ENCODE measurements at places on chromosomes 4 and X.

GRCh38 chr4:80138551-80139538 is 58.5 kb upstream of the PRDM8 start:
- peak; percentile 30 for DNase-seq

- DNase-seq, result no peak
Measured at GRCh38 chr4:55446578-55446922, 50.8 kb downstream of the TMEM165 start.

DNA sequence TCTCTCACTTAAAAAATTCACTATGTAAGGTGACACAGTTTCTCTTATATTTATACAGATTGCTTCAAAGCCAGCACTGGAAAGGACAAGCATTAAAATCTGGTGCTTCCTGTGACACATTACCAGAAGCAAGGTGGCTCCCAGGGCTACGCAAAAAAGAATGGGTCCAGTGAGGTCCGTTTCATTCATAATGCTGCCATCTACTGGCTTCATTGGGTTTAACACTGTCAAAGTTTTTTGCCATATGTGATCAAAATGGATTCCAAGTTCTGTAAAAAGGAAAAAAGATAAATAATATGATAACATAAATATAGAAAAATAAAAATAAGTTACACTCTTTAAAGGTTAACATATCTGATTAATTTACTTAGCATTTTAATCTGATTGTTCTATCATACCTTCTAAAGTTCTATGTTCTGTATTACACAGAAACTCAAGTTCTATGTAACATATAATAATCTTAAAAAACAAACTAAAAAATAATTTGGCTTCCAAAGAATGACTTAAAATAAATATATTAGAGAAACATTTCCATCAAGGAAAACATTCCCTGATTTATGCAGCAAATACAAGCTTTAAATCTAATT is 22.1 kb downstream of the YIPF7 start:
- no peak for DNase-seq

GRCh38 chr4:55458611-55459010 is 62.9 kb downstream of the TMEM165 start:
- no peak for DNase-seq

GRCh38 chr4:39528061-39528465 is 824 bp upstream of the UGDH start:
- peak; percentile 96 for DNase-seq

GRCh38 chr4:8828869-8829268 is 42.8 kb downstream of the HMX1 start:
- no peak for DNase-seq

- DNase-seq, result no peak
Measured at GRCh38 chr4:69056921-69057550, 39.2 kb upstream of the UGT2B7 start.

GRCh38 chr4:38320343-38320695 is 343.7 kb upstream of the KLF3 start:
- DNase-seq, result no peak

DNA sequence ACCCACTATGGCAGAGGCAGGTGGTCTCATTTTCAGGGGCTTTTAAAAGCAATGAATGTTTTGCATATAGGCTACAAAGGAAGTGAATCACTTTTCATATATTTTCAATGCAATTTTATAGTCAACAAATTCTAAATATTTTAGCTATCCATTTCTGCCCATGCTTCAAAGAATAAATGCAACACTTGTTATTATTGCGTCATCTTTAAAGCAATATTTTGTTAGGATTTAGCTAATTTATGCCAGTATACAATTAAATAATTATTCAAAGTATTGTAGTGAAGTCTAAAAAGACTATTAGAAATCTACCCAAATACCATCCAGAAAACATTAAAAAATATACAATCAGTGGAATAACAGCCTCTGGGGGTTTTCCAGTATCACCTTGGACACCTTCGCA is 509.1 kb upstream of the SPANXN1 start:
- DNase-seq, result no peak

GRCh38 chrX:52078131-52078530 is 9.1 kb upstream of the MAGED4B start:
- no peak for DNase-seq

DNA sequence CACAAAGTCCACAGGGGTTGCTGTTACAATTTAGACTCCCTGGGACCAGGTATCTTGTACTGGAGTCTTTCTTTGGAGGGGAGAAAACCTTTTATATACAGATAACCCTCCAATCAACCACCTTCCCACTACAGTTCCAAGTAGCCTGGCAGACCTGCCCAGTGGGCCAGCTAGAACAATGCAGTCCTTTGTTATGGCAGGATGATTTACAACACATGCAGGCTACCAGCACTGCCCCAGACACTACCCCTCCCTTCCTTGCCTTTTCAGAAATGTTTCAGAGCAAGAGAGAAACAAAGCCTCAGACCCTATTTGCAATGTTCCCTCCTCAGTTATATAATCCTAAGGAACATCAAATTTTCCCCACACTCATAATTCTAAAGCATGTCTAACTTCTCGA is 11.1 kb downstream of the RASL11B start:
- no peak for DNase-seq

DNA sequence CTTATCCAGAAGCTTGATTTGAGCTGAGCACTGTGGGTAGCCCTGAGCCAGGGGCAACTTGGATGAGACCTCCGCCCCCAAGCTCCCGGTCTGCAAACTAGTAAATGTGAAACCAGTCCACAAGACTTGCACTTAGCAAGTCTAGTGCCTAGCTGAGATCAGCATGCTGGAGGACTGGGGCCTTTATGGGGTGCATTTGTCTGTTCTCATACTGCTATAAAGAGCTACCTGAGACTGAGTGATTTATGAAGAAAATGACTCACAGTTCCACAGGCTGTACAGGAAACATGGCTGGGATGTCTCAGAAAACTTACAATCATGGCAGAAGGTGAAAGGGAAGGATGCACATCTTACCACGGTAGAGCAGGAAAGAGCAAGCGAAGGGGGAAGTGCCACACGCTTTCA is 42.1 kb upstream of the HOPX start:
- DNase-seq, result peak; percentile 62

- DNase-seq, result no peak
Measured at GRCh38 chr4:184028561-184029374, 123.7 kb downstream of the STOX2 start.

GRCh38 chr4:110394871-110395270 is 81.1 kb upstream of the ENPEP start:
- DNase-seq, result no peak

- no peak for DNase-seq
Measured at GRCh38 chr4:127291316-127291715, 341.4 kb upstream of the INTU start.

- DNase-seq, result no peak
Measured at GRCh38 chr4:112859456-112860184, 189.8 kb upstream of the ANK2 start.

GRCh38 chrX:30278365-30278764 is 30.8 kb downstream of the NR0B1 start:
- DNase-seq, result no peak

- DNase-seq, result no peak
Measured at GRCh38 chr4:55765070-55765469, 54.5 kb upstream of the EXOC1L start.

DNA sequence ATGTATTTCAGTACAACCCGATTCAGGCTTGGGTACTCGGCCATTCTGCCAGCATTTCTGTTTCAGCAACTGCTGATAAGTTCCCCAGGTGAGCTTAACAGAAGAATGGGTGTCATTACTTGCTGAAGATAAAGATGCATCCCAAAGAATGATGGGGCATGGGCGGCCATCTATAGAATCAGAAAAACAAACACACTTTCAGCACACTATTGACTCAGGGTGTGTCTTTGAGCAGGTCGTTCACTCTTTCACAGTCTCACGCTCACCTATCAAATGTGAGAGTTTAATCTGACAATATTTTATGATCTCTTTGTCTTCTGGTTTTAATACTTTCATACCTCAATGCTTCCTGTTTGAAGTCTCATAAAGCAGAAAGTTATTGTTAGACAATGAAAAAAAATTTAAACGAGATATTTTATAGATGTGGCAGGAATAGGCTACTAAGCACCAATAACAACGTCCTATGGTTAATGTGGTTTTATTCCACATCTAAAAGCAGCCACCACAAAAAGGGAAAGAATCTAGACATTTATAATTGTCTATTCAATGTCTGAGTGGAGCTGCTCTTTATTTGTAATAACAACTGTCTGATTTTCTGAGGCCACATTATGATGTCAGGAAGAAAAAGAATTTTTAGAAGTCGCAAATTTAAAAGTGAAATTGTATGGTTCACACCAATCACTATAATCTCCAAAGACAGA is 17.0 kb downstream of the GASK1B start:
- no peak for DNase-seq

DNA sequence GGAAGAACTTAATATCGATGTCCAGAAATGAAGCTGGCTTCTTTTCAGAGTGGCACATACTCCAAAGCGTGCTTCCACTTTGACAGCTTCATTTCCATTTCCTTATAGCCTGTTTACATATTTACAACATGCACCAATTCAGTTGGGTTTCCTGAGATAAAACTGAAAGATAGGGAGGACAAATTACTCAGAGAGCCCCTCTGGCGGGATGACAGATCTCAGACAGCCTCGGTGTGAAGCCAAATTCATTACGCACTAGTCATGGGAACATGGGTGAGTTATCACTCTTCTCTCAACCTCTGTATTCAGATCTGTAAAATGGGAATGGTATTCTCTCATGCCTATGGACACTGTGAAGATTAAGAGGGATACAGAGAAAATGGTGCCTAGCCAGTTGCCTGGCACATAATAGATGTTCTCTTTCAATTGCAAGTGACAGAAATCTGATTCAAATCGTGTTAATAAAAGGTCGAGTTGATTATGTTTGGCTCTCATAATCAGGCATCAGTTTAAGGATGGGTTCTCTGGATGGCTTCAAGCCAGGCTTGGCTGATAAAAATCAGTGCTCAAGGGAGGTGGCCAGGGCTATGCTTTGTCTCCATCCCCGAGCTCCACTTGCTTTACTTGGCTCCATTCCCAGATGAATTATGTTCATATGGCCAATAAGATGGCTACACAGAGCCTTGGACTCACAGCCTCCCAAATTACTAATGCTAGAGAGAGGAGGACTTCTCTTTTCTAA is 132.2 kb upstream of the C1QTNF7 start:
- DNase-seq, result no peak

GRCh38 chrX:72123471-72124185 is 8.1 kb downstream of the RTL5 start:
- DNase-seq, result no peak

DNA sequence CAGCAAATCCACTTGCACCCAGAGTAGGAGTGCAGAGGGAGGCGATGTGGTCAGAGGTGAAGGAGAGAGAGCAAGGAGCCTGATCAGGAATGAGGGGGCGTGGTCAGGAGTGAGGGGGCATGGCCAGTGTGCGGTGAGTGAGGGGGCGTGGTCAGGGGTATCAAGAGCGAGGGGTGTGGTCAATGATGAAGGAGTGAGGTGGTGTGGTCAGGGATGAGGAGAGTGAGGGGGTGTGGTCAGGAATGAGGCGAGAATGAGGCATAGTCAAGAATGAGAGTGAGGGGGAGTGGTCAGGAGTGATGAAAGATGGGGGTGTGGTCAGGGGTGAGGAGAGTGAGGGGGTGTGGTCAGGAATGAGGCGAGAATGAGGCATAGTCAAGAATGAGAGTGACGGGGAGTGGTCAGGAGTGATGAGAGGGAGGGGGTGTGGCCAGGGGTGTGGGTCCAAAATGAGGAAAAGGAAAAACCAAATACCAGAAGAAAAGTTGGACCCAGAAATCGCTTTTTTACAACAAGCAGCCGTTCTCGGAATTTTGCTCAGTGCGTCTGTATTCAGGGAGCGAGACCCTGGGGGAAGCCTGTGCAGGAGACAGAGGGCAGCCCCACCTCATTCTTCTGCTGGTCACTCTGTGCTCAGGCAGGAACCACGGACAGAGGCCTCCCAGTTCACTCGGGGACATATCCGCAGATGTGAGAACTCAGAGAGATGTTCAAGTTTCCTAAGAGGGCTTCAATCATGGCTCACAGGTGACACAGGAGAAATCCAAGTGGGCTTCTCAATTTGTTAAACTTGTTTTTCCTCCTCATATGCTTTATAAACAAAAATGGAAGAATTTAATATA is 47.5 kb downstream of the MAGEA1 start:
- DNase-seq, result no peak

DNA sequence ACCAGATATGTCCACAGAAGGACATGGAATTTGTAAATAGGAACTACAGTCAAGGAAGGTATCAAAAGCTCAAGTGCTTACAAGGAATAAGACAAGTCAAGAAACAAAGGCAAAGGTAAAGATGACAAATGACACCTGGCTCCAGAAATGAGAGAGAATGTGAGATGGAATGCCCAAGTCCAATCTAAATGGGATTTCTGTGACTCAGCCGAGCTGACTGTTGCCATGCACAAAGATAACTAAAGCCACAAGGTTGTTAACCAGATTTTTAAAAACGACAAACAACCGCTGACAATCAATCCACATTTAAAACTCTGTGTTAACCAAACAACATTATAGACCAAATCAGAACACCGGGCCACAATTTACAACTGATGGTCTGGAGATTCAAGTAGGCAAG is 1.1 kb downstream of the NFXL1 start:
- DNase-seq, result no peak

GRCh38 chr4:143257356-143257755 is 72.6 kb downstream of the USP38 start:
- no peak for DNase-seq

GRCh38 chr4:159171287-159171686 is 68.4 kb downstream of the RAPGEF2 start:
- DNase-seq, result no peak

DNA sequence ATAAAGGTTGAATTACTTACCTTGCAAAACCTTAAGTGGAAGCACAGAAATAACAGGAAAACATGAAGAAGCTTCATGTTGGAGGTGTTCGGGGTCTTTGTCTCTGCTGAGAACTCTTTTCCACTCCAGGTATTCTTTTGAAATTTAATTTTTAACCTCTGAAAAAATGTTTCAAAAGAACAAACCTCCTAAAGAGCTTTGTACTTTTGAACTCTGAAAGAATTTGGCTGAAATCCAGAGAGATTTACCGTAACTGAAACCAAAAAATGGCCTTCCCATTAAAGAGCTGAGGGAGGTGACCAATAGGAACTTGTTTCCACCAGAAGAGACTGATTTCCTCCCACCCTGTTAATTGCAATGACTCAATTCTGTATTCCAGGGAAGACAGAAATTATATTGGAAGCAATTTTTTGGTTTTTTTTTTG is at the start of gene CFI:
Gene CFI, minus strand, starts transcription at position 105 of the 425 bp plus-strand sequence. Its CDS starts 28 bp downstream, at position 77.
- DNase-seq, result no peak

DNA sequence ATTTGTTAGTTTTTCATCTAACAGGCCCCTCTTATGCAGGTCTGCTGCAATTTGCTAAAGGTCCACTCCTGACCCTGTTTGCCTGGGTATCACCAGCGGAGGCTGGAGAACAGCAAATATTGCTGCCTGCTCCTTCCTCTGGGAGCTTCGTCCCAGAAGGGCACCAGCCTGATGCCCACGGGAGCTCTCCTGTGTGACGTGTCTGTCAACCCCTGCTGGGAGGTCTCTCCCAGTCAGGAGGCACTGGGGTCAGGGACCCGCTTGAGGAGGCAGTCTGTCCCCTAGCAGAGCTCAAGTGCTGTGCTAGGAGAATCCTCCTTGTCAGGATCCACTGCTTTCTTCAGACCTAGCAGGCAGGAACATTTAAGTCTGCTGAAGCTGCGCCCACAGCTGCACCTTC is 30.5 kb downstream of the ATRX start:
- DNase-seq, result no peak

Measured in lower leg skin (tissue), 4 donors.